ENCODE measurements at places on chromosomes 13 and 19. TPM values are rescaled to one million over a fixed set of nuclear protein-coding genes. Genes with fewer than 3 reads are reported as not detected.
A peak's percentile ranks its signal among the peaks of the same experiment; 100 is the strongest.

DNA sequence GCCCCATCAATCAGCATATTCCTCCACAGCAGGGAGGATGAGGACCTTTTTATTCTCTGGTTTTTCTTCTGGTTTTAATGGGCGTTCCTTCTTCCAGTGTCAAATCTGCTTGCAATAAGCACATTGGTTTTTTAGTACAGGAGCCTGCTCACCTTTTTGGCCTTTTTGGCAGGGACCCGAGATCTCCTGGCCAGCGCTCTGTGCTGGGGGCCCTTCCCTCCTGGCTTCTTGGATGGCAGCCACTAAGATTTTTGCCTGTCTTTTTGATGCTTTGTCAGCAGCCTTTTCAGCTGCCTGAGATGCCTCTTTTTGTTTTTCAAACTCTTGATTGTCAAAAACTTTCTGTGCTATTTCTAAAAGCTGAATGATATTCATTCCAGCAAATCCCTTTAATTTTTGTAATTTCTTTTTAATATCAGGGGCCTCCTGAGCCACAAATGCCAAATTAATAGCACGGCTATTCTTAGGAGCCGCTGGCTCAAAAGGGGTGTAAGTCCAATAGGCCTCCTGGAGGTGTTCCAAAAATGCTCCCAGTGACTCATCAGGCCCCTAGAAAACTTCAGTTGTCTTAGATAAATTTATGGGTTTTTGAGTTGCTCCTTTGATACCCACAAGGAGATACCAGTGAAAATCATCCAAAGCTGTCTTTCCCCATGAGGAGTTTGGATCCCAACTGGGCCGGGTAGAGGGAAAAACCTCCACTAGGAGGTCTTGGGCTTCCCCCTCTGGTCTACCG is 73.0 kb downstream of the ZNF100 start:
- DNase-seq: no peak

- no peak for DNase-seq
Measured at GRCh38 chr19:14300303-14300702, 80.9 kb upstream of the ADGRE5 start.

GRCh38 chr19:18591735-18592385 is 3.3 kb downstream of the REX1BD start:
- peak; percentile 22 for DNase-seq

- DNase-seq: peak; percentile 40
Measured at GRCh38 chr19:6556480-6557195, 25.8 kb downstream of the TNFSF9 start.

DNA sequence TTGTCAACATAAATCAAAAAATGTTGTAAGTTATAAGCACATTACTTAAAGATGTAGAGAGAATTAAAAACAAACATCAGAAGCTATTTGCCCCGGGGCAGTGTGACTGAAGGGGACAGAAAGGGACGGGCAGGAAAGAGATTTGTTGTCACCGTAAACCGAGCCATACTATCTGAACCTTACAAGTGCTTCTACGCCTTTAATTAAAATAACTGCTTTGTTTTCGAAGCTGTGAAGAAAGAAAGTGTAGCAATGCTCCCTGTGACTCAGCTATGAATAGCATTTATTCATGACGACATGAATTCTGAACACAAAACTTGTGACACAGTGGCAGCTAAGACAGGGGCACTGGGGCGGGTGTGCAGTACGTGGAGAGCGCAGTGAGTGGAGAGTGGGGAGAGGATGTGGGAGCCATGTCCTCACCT is 30.0 kb downstream of the ZNF787 start:
- DNase-seq: peak; percentile 60

DNA sequence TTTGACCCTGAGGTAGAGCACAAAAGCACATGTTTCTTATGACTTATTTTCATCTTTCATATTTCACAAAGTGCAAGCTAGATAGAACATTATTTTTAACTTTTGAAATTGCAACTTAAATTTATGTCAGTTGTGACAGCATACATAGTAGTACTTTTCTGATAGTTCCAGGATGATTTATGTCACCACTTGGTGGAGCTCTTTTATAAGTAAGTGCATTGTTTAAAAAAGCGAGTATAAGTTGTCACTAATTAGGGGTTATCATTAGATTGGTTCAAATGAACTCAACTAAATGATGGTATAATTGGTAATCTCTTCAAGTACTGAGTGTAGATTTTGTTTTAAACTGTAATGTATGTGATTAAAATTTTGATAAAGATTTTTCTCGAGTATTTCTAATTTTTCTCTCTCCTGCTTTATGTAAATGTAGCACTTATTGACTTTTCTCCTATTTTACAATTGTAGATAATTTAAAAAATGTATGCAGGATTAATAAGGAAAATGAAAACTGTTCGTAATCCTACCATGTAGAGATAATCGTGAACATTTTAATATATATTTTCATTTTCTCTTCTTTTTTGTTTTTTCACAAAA is 31.1 kb downstream of the RB1 start:
- peak; percentile 40 for DNase-seq

- no peak for DNase-seq
Measured at GRCh38 chr19:11041194-11041593, 48.1 kb upstream of the LDLR start.

DNA sequence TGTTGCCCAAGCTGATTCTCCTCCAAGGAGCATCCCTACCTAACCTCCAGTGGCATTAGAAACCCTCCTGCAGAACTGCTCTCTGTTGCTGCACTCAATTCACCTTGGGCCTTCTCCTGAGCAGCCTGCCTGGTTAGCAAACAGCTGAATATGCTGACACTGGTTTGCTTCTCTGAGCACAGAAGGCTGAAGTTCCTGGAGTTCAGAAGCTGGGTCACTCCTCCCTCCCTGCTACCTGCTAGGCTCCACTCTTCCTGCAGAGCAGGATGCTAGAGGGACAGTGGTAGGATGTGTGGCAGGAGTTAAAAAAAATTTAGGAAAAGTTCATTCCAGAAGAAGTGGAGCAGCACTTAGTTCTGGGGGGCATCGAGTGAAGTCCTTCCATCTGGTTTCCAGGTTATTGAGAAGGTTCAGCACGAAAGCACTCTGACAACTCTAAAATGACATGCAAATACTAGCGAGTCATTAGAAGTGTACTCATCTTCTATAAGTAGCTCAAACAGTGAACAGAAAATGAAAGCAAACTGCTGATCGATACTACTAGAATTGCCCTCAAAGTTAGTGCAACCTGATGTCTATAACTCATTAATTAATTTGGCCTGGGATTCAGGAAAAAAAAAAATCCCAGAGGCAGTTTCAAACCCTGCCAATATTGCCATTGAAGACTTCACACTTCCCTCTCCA is 293.7 kb downstream of the POU4F1 start:
- no peak for DNase-seq

GRCh38 chr13:21625366-21625765 is 21.4 kb upstream of the MICU2 start:
- DNase-seq: peak; percentile 60

DNA sequence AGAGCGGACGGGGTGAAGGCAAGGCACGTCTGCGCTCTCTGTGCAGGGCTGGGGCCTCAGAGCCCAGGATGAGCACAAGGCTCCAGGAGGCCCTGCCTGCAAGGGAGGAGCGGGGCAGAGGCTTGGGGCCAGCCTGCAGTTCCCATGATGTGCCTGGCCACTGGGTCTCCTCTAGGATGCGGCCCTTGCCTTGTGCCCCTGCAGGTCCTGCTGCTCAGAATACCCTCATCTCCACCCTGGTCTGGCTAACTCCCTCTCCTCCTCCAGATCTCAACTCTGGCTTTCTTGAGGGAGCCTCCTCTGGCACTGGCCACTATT is 27.8 kb downstream of the ELAVL1 start:
- no peak for DNase-seq

DNA sequence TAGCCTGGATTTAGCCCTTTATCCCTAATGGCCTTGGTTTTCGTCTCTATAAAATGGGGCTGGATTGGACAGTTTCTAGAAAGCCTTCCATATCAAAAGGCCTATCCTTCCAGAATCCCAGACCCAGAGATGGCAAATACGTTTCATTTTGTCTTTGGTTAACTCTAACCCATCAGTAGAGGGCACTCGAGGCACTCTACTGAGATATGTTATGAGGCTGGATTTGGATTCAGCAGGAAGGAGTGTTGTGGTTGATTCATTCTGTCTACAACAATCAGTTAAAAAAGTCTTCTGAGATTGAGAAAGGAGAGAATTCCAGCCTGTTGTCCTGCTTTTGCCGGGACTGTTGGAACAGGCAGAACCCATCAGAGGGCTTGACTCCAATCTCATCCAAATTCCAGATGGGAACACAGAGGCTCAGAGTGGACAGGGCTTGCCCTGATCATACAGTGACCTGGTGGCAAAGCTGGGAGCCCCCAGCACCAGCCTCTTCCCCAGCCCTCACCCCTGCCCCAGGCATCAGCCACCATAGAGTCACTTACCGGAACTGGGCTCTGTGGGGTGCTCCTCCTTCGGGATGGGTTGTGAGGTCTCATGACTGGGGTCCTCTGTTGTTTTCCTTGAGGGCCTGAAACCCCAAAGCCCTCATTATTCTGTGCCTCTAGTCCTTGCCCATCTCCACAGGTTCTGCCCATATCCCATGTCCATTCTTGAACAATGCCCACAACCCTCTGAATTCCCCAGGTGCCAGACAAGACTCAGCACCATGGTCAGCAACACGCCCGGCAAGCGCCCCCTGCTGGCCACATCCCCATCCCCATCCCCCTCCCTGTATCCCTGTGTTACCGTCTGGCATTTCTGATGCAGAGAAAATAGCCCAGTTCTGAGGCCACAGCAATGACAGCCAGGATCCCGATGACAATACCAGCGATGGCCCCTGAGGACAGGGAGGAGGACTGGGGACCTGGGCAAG is 12.3 kb upstream of the ZNF180 start:
- peak; percentile 63 for DNase-seq

GRCh38 chr19:44576843-44577565 is 36.4 kb upstream of the IGSF23 start:
- DNase-seq: peak; percentile 59

VSTM1 gene
- 0.29 TPM for total RNA-seq

DACT3 gene
- 2.2 TPM for total RNA-seq

TTYH1 gene
- not detected for total RNA-seq

CYP4F12 gene
- total RNA-seq: not detected

CYP4F3 gene
- not detected for total RNA-seq

Data from RPMI7951 (cell line).